ENCODE measurements at places on chromosomes 2 and 18. TPM values are rescaled to one million over a fixed set of nuclear protein-coding genes. Genes with fewer than 3 reads are reported as not detected.

Gene IHH
- total RNA-seq, result not detected

Gene PARD3B
- 0.11 TPM for total RNA-seq

Gene UGT1A6
- not detected for total RNA-seq

Gene FKBP1B
- total RNA-seq, result 1.7 TPM

DNA sequence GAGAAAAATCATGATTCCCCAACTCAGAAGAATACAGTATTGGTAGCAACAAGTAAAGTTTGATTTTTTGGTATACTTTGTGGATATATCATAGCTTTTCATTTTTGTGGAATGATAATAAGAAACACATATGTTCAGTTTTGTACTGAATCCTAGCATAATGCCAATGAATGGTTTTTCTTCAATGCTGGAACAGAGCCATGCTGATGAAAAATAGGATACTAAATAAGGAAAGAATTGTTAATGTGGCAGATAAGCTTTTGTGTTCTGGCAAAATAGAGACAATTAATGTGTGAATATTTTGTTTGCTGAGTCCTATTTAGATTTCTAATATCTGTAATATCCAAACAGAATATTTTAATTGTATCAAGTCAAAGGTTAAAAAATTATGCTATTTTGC is 21.9 kb downstream of the CD28 start:
- no peak for DNase-seq

GRCh38 chr2:37350034-37350433 is 5.6 kb downstream of the QPCT start:
- no peak for DNase-seq

GRCh38 chr2:76075126-76075525 is 364.4 kb upstream of the GCFC2 start:
- no peak for DNase-seq

- DNase-seq, result no peak
These were observed 933 bp upstream of the ADNP2 start for GRCh38 chr18:80108121-80108536.

DNA sequence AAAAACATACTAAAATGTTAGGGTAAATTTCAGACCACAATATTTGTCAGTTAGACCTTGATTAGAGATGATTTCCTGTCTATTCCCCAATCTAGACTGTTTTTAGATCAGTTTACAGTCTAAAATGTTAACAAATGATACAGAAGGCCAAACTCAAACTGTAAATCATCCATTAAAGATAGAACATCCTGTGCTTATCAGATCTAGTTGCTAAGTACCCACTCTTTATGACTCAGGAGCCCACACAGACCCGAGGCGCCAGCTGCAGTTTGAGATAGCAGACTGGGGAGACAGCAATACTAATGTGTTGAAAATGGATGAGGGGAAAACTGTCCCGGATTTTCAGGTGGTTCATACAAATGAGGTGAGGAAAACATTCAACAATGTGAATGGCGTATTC is 113.3 kb downstream of the SCG2 start:
- DNase-seq, result no peak

DNA sequence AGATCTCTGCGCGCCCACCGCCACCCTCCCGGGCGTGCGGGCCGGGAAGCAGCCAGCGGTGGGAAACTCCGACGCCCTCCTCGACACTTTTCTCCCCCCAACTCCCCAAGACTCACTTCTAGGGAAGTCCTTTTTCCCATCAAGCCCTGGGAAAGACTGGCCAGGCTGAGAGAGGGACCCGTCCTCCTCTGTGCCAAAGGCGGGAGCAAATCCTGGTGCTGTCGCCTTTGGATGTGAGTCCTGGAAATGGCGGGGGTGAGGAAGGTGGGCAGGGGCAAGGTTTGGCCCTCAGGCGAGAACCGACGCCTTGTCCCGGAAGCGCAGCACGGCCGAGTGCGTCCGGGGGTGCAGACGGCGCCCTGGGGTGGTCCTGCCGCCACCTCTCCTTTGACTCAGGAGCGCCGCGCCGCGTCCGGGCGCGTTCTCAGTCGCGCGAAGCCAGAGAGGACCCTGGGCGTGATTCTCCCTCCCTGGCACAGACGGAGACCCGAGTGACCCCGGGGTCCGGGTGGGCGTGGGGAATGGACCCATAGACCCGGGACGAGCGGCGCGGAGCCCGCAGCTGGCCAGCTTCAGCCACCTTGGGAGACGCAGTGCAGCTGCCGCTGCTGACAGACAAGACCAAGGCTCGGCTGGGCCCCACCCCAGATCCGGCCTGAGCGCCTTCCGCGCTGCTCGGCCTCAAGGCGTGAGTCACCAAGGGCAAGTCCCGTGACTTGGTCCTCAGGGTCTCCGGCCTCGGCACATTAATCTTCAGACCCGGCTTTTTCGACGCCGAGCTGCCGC is 3.5 kb upstream of the LBX2 start:
- peak; percentile 73 for DNase-seq

GRCh38 chr2:160363961-160364360 is 129.6 kb downstream of the RBMS1 start:
- DNase-seq, result no peak

DNA sequence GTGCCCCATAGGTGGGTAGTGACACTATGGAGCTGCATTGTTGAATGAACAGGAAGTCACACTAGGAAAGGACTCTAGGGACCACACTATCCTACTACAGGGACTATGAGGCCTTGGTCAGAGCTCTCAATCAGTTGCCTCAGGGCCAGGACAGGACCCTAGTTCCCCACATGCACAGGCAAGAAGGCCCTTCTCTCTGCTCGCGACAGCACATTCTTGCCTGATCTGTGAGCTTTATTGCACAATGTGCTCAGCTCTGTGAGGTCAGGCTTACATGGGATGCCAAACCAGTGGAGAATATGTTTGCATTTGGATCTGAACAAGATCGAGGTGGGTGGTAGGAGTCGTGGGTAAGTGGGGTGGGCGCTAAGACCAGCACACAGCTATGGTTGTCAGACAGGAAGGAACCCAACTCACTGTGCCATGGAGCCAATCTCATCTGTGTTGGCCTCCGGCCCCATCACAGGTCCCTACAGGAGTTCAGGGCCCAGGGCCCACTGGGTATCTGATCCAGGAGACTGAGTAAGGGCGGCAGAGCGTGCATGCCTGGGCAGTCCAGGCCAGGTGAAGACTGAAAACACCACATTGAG is 8.0 kb downstream of the PCARE start:
- DNase-seq, result no peak

GRCh38 chr2:25494616-25495015 is 152.9 kb upstream of the DNMT3A start:
- DNase-seq, result no peak

GRCh38 chr2:201839727-201840126 is 33.4 kb downstream of the CDK15 start:
- DNase-seq, result no peak
